ENCODE measurements at places on chromosomes 3 and 15.

DNA sequence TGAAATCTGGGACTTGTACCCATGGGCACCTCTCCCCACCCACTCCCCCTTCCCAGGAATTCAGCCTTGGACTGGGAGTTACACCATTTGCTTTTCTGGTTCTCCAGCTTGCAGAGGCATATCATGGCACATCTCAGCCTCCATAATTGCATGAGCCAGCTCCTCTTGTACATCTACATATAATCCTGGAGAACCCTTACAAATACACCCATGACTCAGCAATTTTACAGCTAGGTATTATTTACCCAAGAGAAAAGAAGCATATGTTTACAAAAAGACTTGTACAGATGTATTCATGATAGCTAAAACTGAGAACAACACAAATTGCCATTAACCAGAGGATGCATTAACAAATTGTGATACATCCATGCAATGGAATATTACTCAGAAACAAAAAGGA, 58.4 kb downstream of the RPLP1 start:
- DNase-seq, result no peak

GRCh38 chr3:68893600-68894239, 38.6 kb downstream of the TAFA4 start:
- DNase-seq, result no peak

DNA sequence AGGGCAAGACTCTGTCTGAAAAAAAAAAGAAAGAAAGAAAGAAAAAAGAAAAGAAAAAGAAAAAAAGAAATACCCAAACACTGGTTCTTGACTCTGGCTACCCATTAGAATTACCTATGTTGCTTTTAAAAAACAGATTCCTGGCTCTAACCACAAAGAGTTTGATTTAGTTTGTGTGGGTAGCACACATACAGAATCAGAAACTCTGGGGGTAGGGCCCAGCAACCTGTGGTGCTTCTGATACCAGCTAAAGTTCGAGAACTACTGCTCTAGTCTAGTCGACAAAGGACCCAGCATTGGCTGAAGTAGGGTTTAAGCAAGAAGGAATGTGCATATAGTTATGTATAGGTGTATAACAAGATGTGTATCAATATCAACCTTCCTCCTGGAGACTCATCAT, 392.7 kb downstream of the EFHB start:
- DNase-seq, result no peak

DNA sequence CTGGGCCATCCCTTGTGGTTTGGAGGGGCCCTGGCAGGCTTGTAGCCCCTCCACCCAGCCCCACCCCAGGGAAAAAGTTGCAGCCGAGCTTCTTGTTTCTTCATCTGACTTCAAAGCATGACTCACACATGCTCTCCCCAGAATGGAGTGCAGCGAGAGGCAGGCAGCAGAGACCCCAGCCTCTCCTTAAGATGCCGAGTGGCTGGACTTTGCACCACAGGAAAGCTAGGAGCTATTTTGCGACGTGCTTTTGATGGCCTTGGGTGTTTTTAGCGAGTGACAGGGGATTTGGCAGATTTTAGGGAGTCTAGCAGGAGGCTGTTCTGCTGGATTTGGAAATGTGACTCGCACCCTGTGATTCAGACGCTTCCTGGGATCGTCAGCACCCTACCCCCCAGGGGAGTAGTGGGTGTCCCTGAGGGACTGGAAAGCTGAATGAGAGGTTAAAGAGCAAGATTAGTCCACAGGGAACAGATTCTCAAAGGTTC, 14.2 kb downstream of the BAHD1 start:
- DNase-seq, result no peak

DNA sequence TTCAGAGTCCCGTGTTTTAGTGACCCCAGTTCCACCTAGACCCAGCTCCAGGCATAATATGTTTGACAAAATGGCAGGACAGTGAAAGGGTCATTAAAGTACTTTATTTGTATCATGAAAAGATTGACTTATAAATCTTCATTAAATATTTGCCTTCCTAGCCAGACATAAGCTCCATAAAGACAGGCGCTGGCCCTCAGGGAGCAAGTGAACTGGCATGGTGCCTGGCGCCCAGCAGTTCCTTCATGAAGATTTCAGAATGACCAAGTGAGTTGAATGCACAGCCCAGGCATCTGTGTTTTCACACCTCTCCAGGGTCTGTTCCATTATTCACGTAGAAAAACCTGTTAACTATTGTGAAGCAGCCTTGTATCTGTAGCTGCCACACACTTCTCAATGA, 166.2 kb downstream of the GAP43 start:
- no peak for DNase-seq

DNA sequence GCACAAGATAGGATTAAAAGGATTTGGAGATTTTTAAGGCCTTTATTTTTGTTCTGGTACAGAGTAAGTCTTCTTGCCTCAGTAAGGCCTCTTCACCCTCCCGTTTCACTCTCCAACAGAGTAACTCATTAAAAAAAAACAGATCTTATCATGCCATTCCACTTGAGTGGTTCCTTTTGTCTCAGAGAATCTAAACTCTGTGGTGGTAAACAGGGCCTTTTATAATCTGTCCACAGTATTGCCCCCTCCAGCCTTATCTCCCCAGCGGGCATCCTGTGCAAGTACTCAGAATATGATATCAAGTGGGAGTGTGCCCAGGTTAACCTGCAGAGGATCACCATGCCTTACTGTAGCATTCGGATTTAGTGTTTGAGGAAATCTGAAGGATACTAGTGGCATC, 20.3 kb upstream of the ATOSA start:
- DNase-seq, result no peak

DNA sequence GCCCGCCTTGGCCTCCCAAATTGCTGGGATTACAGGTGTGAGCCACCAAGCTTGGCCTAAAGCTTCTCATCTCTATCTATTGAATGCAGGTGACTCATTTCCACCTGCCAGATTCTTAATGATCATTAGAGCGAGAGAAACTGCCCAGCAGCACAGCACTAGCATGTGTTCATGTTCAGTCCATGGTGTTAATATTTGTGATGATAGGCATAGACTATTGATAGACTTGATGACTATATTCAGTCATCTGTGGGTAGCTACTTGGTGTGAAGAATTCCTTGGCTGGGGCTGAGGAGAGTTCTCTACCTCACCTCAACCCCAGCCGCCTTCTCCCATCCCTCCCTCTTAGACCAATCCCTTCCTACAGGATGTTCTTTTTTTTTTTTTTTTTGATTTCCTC, 60.0 kb downstream of the ST6GAL1 start:
- no peak for DNase-seq
